A549 (cell line): ENCODE measurements at places on chromosomes 1 and 21.

DNA sequence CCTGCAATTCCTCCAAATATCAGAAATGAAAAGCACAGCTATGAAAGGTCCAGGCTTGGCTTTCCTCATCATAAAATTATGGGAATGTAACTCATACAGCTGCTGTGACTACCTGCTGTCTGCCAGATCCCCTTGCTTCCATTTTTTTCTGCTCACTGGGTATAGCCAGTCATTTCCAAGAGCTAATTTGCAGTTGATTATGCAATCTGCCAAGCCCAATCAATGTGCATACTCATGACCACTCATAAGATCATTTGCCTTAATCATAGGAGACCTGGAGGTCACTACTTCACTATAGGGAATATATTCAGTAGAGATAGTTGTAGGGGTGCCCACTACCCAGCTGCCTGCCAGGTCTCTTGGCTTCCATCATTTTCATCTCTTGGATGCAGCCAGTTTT is 417.7 kb upstream of the ZRANB2 start:
- DNase-seq, result no peak

DNA sequence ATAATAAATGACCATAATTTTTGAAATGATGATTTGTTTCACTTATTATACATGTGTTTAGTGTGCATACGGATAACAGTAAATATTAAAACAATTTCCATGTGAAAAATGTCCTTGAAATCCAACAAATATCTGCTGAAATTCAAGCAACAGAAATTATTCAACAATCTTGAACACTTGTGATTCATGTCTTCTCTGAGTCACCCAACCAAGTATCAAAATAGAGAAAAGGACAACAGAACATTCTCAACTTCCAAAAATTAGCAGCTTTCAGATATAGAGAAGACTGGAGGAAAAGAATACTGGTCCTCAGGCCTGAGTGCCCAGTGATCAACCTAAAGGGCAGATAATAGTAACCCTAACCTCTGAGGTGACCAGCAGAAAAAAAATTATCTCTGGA is 90.8 kb downstream of the VAV3 start:
- no peak for DNase-seq

DNA sequence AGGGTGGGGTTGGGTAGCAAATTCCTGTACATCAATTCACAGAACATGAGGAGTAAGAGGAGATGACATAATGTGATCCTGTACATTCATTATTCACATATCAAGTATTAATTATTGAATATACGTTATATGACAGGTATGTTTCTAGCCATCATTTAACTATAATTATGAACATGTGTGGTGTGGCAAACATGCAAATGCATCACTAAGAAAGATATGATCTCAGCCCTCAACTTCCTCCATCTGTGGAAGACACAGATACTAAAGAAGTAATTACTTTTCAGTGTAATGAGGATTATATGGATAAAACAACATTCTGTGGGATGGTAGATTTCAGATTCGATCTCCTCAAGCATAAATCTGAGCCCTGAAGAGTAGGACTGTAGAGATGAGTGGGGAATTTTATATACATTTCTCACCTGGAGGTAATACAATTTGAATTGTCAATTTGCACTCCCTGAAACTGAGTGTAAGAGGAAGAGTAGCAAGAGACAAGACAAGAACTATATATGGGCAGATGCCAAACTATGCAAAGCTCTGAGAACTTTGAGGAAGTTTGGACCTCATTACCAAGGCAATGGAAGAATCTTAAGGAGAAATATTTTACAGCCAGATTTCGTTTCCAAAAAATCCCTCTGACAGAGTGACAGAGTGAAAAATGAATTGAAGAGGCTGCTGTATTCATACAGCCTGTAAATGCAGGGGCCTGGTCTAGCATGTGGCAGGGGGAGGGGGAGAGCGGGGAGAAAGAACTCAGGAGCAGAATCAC is 275.5 kb downstream of the TPR start:
- no peak for DNase-seq

- no peak for DNase-seq
Observed at GRCh38 chr1:69814926-69815325, 247.2 kb downstream of the LRRC7 start.

DNA sequence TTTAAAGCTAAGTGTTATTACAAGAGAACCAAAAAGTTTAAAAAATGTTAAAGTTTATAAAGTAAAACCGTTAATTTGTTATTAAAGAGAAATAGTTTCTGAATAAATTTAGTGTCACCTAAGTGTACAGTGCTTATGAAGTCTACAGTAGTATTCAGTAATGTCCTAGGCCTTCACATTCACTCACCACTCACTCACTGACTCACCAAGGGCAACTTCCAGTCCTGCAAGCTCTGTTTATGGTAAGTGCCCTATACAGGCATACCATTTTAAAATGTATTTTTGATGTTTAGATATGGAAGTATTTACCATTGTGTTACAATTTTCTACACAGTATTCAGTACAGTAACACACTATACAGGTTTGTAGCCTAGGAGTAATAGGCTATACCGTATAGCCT is 60.1 kb upstream of the GCLM start:
- DNase-seq, result no peak

DNA sequence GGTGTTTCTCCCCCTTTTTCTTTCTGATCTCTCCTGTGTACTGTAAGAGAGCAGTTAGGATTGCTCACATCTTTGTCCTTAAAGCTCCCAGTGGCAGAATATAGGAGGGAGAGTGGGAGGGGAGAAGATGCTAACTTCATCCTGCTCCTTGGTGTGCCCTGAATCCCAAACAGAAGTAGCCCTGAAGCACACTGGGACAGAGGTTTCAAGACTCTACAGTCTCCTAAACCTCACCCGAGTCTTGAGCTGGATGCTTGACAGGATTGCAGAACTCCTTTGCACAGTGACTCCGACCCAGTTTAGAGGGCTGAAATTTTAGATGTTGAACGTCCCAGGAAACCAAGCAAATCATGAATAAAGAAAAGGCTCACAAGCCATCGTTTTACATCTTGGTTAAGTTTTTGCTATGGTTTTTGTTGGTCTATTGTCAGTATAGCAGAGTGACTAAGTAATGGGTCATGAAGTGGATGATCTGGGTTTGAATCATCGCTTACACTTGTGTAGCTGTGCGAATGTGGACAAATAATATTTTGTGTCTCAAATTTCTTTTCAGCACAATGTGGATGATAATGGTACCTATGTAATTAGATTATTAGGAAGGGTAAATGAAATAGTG is 37.5 kb downstream of the XCL2 start:
- no peak for DNase-seq

DNA sequence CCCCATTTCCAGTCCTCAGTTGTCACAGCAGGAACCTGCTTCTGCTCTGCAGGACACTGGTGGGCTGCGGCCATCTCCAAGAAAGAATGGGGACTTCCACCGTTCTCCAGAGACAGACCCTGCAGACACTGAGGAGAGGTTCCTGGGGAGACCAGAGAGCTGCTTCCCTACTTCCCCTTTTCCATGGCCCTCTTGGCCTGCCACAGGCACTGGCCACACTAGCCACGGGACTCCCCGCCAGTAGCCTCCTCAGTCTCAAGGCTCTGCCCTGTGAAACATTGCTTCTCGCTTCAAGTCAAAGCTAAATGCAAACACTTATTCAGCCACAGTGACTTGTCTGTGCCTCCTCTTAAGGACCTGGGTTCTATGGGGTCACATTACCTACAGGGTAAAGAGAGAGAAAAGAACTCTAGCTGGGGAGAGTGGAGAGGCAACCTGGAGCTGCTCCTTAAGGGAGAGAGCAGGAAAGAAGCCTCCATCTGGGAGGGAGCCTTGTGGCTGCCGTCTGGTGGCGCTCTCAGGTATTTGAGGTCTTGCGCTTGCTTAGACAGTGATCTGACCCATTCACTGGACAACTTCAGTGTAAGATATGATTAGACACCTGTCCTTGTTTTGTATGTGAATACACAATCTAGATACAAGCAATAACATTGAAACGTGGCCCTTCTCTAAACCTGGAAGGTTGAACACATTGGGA is 5.4 kb upstream of the SLAMF8 start:
- DNase-seq, result no peak

DNA sequence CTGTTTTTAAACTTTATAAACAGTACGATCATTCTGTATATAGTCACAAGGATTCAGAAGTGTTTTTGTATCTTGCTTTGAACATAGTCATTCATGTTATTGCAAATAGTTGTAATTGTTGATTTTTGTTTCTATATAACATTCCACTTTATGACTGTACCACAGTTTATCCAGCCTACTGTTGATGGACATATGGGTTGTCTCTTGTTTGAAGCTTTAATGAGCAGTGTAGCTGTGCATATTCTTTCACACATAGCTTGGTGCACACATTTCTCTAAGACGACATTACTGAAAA is 6.1 kb downstream of the CD101 start:
- DNase-seq, result no peak

DNA sequence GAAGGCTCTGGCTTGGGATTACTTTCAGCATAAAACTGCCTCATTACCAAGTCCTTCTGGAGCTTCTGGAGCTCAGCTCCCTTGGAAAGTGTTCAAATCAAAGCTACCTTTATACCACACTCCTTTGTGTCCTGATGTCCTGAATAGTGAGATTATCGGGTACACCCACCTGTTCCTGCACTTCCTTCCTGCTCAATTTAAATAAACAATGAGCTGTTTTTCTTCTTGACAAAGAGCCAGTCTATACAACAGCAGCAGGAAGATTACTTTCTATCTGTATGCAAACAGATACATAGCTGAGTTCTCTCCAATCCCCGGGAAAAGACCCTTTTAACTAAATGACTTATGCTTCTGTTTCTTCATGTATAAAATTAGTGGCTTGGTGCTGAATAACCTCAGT is 258.0 kb upstream of the FMN2 start:
- DNase-seq, result no peak

GRCh38 chr1:22330092-22330759 is 121.4 kb upstream of the ZBTB40 start:
- no peak for DNase-seq

DNA sequence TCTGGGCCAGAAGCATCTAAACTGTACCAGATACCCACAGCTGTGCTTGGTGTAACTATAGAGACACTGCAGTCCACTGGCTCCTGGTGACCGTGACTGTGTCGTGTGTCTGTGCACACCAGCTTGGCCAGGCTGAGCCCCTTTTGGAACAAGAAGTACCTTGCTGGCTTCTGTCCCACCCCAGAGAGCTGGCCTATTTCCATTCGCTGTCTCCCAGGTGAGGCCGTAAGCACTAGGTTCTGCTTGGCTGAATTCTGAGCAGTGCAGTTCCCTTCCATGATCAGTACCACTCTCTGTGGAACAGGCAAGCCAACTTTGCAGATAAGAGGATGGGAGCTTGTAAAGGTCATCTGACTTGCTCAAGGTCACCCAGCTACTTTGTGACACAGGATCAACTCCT is 119.9 kb upstream of the DNAH14 start:
- no peak for DNase-seq

GRCh38 chr1:236558846-236559245 is 35.1 kb downstream of the LGALS8 start:
- no peak for DNase-seq

DNA sequence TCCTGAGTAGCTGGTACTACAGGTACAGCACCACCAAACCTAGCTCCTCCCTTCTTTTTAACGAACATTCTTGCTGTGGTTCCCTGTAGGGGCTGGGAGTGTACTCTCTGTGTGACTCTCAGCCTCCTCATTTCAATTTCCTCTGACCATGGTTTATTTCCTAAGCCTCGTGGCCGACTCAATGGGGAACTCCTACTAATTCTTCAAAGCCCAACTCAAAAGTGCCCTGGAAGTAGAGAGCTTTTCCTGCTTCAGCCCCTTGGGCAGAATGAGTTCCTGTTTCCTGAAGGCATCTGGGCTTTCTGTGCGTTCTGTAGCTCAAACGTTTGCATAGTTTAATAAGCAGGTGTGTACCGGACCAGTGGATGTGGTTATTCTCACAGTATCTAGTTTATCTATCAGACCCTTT is 70.9 kb upstream of the ACOT11 start:
- DNase-seq, result no peak

DNA sequence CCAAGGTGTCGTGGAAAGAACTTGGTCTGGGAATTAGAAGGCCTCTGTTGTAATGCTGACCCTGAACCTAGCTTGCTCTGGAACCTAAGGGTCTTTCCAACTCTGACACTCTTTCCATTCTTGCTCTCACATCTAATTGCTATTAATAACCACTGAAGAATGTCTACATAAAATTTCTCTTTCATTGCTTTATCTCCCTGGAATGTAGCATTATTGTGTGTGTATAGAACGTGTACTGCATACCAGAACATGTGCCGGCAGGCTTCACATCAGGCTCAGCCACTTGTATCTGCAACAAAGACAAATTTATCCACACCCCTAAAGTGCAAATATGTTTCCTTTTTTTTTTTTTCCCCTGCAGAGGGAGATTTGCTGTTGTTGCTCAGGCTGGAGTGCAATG is 13.9 kb upstream of the LAX1 start:
- DNase-seq, result no peak

- DNase-seq, result no peak
Observed at GRCh38 chr21:21230672-21231071, 232.5 kb downstream of the NCAM2 start.

DNA sequence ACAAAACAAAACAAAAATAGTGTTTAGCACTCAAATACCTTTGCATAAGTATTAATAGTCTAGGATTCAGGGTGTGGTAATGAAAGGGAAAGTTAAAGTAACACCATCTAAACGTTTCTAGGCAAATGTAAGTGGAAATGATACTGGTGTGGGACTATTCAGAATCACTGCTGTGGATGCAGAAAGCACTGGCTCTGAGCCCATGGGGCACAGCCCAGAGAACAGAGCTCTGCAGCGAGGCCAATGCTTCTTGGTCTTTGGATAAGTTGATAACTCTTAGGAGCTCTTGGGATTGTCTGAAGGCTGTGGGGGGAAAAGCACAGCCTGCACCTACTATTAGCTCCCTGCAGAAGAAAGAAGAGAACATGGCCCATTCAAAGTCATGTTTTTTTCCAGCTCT is 21.4 kb upstream of the DNM3 start:
- DNase-seq, result no peak

DNA sequence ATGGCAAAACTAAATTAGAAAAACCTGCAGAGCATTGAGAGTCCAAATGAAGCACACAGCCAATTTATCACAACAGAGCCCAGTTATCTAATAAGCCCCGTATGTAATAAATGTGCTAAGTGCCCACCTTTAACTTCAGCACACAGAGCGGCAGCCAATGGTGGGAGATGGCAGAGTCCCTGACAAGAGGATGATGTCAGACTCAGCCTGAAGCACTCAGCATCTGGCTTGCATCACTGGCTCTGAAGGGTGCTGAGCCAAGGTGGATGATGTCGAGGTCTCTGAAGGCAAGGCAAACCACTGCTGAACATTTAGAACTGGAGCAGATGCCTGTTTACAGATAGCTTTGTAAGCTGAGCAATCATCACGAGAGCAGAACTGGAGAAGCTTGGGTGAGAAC is 118.3 kb downstream of the NUF2 start:
- no peak for DNase-seq
